ENCODE measurements at places on chromosomes 1 and 21. TPM values are rescaled to one million over a fixed set of nuclear protein-coding genes. Genes with fewer than 3 reads are reported as not detected.

UBQLN4 gene
- total RNA-seq = 39.8 TPM

CASQ1 gene
- total RNA-seq = not detected

AIM2 gene
- total RNA-seq = 8.6 TPM

S100A7 gene
- total RNA-seq = not detected

DNA sequence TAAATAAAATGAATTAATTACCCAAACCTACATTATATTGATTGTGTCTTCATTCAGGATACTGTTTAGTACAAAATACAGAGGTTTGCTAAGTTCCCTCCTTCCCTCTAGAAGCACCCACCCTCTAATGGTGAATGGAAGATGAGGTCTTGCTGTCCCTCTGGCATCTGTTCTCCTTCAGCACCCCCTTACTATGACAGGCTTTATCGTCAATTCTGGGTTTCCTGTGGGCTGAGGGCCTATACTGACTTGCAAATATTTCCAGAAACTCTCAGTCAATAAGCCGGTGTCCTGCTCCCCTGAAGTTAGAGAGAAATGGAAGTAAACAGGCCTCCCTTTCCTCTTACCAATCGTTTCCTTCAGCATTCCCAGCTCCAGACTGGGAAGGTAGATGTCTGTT lies 13.2 kb downstream of the LAX1 start:
- DNase-seq = no peak

GRCh38 chr1:32388641-32389040 lies 5.6 kb downstream of the BSDC1 start:
- DNase-seq = no peak

DNA sequence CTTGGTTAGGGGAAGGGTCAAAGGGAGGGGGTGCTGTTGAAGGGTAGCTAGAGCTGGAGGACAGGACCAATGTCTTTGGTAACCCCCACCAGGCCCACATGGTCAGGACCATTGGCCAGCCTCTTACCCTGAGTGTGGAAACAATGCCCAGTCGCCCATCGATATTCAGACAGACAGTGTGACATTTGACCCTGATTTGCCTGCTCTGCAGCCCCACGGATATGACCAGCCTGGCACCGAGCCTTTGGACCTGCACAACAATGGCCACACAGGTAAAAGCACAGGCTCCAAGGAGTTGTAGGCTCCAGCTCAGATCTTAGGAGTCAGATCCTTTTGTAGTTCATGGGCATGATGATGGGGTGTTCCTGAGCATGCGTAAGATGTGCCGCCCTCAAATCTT lies 3.8 kb downstream of the CA14 start:
- no peak for DNase-seq

DNA sequence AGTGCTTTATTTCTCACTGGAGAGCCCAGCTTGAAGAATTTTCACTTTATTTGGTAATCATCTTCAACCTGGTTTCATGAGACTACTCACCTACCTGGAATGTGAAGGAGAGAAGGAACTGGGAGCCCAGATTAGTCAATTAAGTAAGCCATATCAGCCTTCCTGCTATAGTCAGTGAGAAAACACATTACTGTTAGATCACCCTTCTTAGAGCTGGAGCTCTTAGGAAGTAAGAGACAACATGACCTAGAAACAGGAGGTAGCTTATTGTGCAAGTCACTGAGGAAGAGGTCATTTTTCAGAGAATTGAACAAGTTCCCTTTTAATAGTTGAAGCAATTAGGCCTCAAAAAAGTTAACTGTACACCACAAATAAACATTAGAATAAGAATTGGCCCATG lies 49.2 kb upstream of the TEKT2 start:
- no peak for DNase-seq

GRCh38 chr21:42520628-42521253 lies 7.1 kb downstream of the SLC37A1 start:
- DNase-seq = no peak

- no peak for DNase-seq
Observed at GRCh38 chr1:113981962-113982931, 3.0 kb downstream of the OLFML3 start.

- no peak for DNase-seq
Observed at GRCh38 chr21:41211060-41211805, 43.3 kb downstream of the BACE2 start.

GRCh38 chr1:172414331-172414730 lies 6.2 kb upstream of the C1orf105 start:
- no peak for DNase-seq

Data from activated CD8-positive, alpha-beta T cell treated with anti-CD3 and anti-CD28 coated beads for 36 hours (primary cell).